Stimulated activated CD4-positive, alpha-beta T cell treated with anti-CD3 and anti-CD28 coated beads, TNF-alpha, amount 100 ng/mL, for 1 hour (primary cell): ENCODE measurements at places on chromosomes 3 and 15.

- DNase-seq, result no peak
Observed at GRCh38 chr15:39459548-39459947, 121.3 kb upstream of the THBS1 start.

DNA sequence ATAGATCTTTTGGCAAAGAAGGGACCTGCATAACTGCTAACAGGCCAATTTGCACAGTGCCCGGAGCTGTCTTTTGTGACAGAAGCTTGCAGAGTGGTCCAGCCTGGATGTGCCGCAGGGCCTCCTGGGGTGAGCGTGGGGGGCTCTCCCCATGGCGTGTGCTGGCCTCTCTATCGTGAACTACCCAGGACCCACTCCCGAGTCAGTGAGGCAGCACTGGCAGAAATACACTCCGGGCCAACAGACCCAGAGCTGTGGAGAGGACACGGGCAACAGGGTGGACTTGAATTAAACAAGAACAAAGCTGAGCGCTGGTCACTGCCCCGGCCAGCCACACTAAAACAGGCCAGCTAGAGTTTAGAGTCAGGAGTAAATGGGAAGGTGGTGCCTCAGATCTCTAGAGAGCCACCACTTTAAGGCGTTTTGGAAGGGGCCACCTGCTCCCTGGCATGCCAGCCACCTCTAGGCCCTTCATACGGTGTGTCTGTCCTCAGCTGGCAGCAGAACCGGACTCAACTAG is 152.1 kb downstream of the KLF13 start:
- no peak for DNase-seq

DNA sequence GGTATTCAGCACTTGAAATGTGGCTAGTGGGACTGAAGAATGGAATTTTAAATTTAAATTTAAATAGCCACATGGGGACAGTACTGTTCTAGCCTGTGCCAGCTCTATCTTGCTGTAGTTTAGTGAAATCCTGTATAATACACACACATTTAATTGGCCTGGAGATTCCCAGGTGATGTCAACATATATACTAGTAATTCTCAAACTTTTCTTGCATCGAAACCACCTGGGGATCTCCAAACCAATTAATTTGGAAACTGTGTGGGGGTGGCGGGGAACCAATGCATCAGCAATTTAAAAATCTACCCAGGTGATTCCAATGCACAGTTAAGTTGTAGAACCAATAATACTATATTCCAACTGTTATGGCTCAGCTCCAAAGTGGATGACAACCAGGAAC is 228.9 kb upstream of the MRPL3 start:
- no peak for DNase-seq

DNA sequence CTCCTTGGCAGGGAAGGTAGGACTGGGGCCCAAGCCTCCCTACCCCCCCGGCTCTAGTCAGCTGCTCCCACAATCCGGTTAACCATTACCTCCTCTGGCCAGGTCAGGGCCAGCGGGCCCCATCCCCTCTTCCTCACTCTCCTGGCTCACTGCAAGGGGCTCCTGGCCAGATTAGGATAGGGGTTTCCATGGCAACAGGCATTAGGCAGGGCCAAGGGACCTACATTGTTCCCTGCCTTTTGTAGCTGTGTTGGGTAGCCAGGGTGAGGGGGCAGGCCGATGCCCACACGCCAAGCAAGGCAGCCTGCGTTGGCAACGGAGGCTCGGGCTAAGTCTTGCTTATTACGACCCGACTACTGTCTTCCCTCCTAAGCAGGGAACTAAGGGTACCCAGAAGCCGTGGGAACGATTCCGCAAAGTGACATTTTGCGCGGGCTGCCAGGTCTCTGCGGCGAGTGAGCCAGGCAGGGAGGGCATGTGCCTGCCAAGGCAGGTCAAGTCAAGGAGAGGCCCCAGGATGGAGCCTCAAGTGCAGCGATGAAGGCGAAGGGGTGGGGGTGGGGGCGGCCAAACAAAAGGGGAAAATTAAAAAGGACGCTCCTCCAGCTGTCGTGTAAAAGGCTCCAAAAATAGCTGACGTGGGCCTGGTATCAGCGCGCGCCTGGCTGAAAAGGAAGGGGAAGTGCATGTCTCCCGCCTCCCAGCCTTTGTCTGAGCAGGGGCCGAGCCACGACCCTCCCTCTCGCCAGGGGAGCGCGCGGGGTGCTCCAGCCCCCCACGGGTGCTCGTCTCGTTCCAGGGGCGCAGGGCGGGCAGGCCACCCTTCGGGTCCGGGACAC is 919 bp downstream of the IDH2 start:
- no peak for DNase-seq

DNA sequence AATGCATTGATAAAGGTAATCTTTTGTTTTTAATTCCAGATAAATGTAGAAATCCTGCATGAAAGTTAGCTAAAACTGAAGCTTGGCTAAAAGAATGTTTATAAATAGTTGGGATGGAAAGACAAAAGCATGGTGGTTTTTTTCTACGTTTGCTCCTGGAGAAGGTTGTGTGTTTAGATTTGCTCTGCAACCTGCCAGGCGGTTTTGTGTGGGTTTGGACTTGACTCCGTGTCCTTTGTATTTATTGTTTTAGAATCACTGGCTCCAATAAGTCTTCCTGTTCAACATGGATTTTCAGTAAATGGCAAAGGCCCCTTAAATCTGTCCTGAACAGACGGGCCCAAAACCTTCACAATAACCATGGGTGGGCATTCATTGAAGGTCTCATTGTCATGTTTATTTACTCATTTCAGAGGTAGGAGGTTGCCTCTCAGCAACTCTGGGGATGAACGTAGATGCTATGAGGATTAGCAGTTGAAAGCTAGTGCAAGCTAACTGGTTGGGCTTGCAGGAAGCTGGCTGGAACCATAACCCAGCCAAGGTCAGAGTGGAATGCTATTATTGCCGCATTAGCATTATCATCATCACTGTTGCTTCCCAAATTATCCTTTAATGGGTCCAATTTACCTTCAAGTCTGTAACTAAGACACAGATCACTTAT is 60.6 kb upstream of the ADAMTS9 start:
- DNase-seq, result no peak

DNA sequence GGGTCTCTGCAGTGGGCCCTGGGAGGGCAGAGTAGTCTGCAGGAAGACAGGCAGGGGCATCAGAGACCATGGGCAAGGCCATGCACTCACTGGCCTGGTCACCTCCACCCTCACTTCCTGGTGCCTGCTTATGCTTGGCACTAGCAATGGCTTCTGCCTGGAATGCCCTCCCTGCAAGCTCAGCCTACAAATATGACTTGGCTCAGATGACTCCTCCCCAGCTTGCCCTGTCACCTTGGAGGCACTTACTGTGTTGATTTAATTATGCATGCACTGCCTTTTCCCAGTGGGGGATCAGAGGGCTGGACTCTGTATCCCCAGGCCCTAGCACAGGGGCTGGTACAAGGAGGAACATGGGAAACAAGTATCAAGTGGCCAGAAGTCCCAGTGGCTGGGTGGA is 7.8 kb downstream of the C3orf18 start:
- DNase-seq, result no peak
